ENCODE measurements at places on chromosomes 11 and 22. TPM values are rescaled to one million over a fixed set of nuclear protein-coding genes. Genes with fewer than 3 reads are reported as not detected.
A peak's percentile ranks its signal among the peaks of the same experiment; 100 is the strongest.

DNA sequence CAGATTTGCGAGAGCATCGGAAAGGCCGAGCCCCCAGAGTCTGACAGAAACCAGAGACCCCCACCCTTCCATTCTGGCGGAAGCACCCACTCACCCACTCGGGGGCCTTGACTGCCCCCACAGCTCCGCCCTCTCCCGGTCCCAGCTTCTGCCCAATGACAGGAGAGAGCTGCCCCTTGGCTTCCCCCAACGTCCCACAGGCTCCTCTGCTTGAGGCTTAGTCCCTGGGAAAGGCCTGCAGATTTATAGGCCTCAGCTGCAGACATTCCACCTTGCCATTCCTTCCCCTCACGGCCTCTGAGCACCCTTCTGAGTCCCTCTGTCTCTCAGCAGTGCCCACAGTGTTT is 125.0 kb upstream of the NCAM1 start:
- DNase-seq: no peak

DNA sequence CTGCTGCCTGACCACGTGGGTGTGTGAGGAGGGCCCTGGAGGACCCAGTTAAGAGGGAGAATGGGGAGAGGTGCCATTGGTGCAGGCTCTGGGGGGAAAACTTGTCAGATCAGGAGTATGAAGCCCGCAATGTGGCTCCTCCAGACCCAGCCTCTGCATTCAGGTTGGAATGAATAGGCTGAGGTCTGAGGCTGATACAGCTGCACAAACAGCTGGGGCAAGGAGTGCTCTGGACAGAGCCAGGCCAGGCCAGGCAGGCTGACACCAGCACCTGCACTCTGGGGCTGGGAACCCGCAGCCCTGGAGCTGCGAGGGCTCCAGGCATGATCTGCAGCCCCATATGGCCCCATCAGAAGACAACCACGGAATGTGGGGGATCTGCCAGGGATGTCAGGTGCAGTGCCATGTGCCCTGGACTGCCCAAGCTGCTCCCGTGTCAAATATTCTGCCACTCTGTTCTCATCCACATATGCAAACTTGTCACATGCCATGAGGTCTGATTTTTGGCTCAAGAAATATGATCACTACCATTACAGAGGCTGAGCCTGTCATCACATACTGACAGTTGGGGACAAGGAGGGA is 27.2 kb upstream of the KCNJ11 start:
- no peak for DNase-seq

DNA sequence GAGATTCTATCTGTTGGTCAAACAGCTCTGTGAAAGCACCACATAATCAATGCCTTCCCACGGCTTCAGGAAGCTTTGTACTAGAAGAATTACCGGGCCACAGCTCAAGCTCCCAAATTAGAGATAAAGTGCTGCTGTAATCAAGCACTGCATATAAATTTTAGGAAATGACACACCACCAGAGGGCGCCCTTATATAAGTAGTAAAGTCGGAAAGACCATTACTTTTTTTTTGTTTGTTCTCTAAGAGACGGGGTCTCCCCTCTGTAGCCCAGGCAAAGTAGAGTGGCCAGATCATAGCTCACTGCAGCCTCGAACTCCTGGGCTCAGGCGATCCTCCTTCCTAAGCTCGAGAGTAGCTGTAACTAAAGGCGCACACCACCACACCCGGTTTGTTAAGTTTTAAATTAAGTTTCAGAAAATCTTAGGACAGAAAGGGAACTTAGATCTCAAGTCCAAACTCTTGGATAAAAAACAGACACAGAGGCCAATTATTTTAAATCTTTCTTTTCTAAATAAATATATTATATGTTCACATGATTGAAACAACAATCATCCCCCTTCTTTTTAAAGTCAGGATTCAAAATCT is 32.6 kb downstream of the PRCP start:
- DNase-seq: peak; percentile 92

- no peak for DNase-seq
Observed at GRCh38 chr11:63490551-63491239, at the start of gene PLAAT5. Gene PLAAT5 (minus strand): TSS chr11:63491167. CDS start chr11:63491034, 133 bp downstream.

GRCh38 chr22:46695346-46696228 is 42.5 kb downstream of the CERK start:
- DNase-seq: no peak

DNA sequence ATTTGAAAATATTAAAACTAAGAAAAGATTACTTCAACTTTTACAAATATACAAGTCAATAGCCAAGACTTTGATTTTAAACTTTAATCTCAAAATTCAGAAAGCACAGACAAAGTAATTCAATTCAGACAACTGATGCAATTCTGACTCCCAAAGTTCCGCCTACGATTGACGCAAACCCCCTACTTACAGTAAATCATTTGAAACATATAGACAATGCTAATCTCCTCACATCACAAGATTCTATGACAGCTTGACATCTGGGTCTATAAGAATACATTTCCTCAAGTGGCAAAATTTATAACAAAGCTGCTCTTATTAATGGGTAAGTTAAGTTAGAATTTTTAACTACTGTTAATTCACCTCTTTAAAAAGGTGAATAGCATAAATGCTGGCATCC is 75.2 kb downstream of the GUCY1A2 start:
- no peak for DNase-seq

- no peak for DNase-seq
Observed at GRCh38 chr22:38352436-38352835, 35.2 kb upstream of the CSNK1E start.

GRCh38 chr11:36253238-36253637 is 36.0 kb downstream of the COMMD9 start:
- DNase-seq: peak; percentile 28

- peak; percentile 59 for DNase-seq
Observed at GRCh38 chr11:100878474-100878873, 191.4 kb downstream of the ARHGAP42 start.

DNA sequence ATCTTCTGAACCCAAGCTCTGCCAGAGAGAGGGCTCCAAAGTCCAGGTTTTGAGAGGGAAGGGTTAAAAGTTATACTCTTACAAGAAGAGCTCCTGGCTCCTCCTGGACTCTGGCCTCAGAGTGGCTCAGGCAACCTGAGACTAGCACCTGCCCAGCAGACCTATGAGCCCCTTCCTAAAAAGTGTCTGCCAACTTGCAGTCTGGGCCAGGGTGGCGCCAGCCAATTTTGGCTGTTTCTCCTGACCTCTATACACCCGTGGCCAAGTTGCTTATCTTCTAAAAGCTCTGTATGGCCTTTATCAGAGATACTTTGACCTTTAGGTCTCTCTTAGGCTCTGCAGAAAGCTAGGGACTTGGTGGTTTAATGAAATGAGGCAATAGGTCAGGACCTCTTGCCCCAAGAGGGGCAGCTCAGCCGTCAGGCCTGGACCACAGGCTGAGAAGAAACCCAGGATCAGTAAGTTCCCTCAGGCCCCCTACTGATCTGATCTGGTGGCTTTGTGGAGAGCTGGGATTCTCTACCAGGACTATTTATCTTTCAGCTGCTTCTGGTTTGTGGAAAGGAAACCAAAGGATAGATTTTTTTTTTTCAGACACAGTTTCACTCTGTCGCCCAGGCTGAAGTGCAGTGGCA is 10.3 kb upstream of the UCP3 start:
- no peak for DNase-seq

DNA sequence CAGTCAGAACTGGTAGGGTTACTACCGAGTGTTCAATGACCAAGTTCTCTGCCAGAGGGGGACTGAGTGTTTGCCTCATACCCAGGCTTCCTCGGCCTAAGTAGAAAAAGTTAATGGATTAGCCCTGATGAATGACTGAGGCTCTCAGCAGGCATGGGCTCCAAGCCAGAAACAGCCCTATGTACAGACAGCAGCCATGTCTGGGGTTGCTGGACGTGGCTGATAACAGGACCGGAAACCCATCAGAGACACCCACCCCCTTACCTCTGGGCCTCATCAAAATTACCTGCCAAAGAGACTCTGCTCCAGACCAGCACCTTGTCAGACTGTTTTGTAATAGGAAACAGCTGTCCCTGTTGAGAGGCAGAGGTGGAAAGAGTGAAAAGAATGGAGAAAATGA is 351.4 kb downstream of the ETS1 start:
- peak; percentile 58 for DNase-seq

DNA sequence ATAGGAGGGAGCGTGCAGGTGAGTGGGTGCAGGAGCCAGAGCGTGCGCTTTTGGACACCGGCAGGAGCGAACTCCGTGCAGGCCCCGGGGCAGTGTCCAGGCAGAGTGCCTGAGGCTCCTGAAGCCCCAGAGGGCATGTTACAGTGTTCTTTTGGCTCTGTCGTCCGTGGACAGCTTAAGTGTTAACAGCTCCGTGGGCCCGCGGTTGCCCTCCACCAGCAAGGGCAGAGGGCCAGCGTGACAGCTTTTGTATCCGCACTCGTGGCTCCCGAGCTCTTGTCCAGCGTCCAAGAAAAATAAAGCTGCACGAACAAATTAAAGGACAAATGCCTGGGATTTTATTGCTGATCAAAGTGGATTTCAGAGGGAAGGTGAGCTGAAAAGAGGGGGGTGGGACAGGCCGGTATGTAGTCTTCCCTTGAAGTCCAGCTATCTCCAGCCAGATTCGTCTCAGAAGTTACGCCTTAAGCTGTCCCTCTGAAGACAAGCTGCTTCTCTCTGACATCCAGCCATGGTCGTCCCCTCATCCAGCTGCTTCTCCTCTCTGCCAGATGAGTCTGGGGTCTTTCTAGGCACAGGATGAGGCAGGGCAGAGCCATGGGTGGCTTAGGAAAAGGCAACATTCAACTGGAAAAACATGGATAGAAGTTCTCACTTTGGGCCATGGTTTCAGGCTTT is 968 bp upstream of the TMEM109 start:
- no peak for DNase-seq

Gene ROBO4
- not detected for total RNA-seq

Gene DNHD1
- total RNA-seq: 20.6 TPM

Gene PKDREJ
- total RNA-seq: not detected

Gene TMEM41B
- 55.1 TPM for total RNA-seq

Gene GPR83
- 0.06 TPM for total RNA-seq

Gene C22orf31
- not detected for total RNA-seq

Gene SAA1
- 0.63 TPM for total RNA-seq

Gene RBMXL2
- total RNA-seq: not detected

Gene ABCG4
- total RNA-seq: 0.33 TPM

Gene GDPD4
- total RNA-seq: not detected

Gene TNNI2
- not detected for total RNA-seq

Gene GAL
- 3.4 TPM for total RNA-seq

Gene GPHA2
- not detected for total RNA-seq
